NCI-H1436 treated with DMSO at 0.1 percent for 48 hours (cell line): ENCODE measurements at places on chromosomes 4 and X.
A peak's percentile ranks its signal among the peaks of the same experiment; 100 is the strongest.

- no peak for DNase-seq
These were observed 25.2 kb upstream of the FGFR3 start for GRCh38 chr4:1767770-1768366.

- DNase-seq, result no peak
These were observed 387.7 kb downstream of the FAT4 start for GRCh38 chr4:125702406-125702805.

DNA sequence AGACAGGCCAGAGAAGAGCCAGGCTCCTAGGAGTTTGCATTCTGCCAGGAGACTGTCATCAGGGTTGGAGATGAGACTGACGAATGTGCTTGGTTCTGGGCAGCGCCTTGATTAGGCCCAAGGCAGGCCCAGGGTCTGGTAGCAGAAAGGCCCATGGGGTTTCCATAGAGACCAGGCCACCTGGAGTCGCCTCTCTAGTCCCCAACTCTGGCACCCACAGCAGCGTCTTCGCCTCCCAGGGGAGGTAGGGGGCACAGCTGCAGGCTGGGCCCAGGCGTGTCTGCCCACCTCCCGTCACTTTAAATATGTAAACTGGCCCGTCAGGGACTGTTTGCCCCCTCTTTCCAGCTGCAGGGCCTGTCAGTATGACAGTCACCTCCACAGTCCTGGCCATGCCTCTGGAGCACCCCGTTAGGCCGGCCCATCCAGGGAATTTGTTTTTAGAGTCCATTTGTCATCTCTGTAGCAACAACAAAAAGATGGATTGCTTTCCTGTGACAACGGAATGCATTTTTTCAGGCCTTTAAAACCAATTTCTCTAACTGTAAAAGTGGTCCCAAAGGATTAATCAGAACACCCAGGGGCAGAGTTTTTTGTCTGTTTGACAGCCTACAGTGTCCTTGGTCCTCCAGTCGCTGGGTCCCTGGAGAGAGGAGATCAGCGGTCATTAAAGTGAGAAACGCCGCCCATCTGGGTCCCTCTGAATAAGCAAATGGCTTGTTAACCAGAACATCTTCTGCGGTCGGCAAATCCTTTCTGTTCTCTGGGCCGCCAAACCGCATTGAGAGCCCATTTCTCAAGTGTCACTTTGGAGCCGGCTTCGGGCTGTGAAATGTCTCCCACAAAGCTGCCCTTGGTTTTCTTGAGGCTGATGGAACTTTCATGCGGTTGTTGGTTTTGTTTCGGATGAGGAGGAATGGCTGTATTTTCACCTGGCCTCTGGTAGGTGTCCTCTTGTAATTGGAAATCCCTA, 153.0 kb upstream of the PSAPL1 start:
- no peak for DNase-seq

GRCh38 chr4:77605210-77605902, at the start of gene CXCL13:
Gene CXCL13, plus strand, starts transcription at chr4:77605820. Its CDS starts 46 bp downstream, at chr4:77605866.
- DNase-seq, result no peak

GRCh38 chr4:125459531-125459930, 144.8 kb downstream of the FAT4 start:
- DNase-seq, result no peak

- DNase-seq, result no peak
These were observed 27.5 kb upstream of the MXD4 start for GRCh38 chr4:2289311-2289954.

- DNase-seq, result no peak
These were observed 665 bp downstream of the PSMD10 start for GRCh38 chrX:108090491-108091263.

- no peak for DNase-seq
These were observed 35.7 kb downstream of the ACE2 start for GRCh38 chrX:15564981-15565579.

GRCh38 chr4:162853788-162854187, 312.9 kb downstream of the NAF1 start:
- no peak for DNase-seq

GRCh38 chrX:148269513-148269912, 230.9 kb upstream of the AFF2 start:
- peak; percentile 36 for DNase-seq

GRCh38 chr4:142540483-142540804, 305.7 kb downstream of the INPP4B start:
- DNase-seq, result no peak

GRCh38 chrX:148854306-148854705, 353.9 kb downstream of the AFF2 start:
- peak; percentile 15 for DNase-seq

GRCh38 chr4:175637762-175638161, 174.3 kb downstream of the GPM6A start:
- no peak for DNase-seq

DNA sequence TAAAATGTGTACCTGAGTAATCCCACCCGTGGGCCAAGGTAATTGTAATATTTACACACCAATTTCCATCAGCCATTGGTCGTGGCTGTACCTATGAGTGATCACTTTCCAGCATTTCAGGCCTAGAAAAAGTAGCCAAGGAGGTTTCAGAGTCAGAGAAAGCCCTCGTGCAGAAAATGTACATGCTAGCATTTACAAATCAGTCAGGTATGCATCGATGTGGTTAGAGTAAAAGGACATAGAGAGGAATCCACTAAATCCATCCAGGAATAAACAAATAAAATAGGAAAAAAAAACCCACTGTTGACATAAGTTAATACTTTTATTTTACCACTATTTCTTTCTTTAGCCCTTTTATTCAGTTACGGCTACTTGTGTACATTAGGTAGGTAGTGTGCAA, 256.8 kb downstream of the TRIML1 start:
- no peak for DNase-seq
